T-helper 1 cell (primary cell): ENCODE measurements at places on chromosomes 7 and 10.

DNA sequence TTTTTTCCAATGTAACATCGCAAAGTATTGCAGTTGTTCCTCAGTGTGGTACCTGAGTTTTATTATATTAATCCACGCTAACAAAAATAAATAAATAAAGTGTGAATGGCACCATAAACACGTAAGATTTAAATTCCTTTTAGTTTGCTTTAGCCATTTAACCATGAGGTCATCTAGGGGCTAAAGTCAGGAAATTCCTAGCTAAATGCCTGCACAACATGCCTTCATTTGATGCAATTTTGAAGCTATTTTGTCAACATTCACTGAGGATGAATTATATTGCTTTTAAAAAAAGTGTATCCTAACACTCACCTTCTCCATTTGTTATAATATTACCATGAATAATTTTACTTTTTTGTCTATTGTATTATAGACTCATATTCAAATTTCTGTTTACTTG lies 714.4 kb downstream of the GATA3 start:
- no peak for DNase-seq

DNA sequence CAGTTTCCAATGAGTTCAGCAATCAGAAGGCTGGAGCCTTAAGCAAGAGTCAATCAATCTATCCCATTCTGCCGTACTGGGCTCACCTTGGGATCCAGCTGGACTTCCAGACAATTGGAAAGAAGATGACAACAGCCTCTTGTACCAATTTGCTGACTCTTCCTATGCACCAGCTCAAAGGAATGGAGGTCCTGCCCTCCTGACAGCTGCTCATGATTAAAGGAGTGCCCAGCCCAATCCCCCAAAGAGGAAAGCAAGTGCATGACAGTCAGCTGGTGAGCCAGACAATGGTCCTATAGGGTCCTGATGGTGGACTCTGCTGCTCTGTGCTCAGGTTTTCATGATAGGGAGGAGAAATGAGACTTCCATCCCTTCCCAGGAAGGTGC lies 25.1 kb downstream of the VSTM4 start:
- no peak for DNase-seq

- DNase-seq = no peak
These were observed 10.0 kb upstream of the DUSP5 start for GRCh38 chr10:110487411-110488331.

GRCh38 chr10:58791137-58791536 lies 278.5 kb downstream of the BICC1 start:
- no peak for DNase-seq

DNA sequence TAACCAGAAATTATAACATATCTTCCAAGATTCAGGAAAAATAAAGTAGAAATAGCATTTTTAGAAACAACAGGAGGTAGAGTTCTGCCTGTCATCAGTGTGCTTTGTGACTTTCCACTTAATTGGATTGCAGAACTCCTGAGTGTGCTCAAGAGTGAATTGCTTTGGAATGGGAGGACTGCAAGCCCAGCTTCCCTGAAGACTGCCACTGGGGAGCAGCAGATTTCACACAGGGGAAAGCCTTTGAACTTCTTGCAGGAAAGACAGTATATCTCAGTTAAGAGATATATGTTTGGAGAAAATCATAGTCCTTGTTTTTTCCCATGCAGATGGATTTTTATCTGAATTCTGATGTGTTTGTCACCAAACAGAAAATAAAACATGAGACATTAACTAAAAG lies 124.5 kb downstream of the TMEM168 start:
- DNase-seq = no peak

DNA sequence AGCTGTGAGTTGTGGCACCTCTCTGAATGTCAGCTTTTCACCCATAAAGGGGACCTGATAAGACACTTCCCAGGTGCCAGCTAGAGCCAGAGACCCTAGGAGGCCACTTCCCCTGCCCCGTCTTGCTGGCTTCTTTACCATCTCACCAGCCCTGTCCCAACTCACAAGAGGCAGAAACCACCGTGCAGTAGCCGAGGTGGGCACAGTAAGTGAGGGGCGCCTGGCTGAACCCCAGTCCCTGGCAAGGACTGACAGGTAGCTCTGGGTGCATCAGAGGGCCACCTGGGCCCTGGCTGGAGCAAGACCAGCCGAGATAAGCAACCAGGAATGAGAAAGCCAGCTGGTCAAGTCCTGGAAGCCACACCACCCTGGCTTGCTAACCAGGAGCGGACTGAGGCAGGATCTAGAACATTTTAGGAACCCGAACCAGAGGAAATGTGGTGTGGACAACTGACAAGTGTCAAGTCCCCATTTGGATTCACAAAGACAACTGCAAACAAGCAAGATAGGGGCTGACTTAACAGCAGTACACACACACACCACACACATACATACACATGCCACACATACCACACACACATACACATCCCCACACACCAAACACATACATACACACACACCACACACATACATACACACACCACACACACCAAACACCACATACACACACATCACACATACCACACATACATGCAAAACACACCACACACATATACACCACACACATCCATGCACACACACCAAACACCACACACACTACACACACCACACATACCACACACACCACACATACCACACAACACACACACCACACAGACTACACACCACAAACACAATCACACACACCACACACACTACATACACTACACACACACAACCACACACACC lies 20.8 kb downstream of the OGDHL start:
- DNase-seq = no peak

GRCh38 chr7:131385039-131385605 lies 57.4 kb downstream of the MKLN1 start:
- DNase-seq = no peak

DNA sequence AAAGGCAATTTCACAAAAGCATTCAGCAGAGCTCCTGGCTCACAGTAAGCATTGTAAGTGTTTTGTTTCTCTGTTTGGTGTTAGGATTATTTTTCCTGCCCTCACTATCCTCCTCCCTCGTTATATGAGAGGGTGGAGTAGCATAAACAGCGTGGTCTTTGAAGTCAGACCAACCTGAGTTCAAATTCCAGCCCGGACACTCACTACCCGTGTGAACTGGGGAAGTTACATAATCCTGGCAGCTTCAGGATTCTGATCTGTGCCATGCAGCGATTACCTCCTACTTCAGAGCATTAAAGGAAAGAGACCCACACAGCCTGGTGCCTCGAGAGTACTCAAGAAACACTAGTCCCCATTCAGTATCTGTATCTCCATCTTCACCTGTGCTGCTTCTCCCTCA lies 386.5 kb downstream of the INHBA start:
- DNase-seq = no peak

- no peak for DNase-seq
These were observed 32.9 kb downstream of the FAM241B start for GRCh38 chr10:69662901-69663300.

GRCh38 chr10:84084342-84084741 lies 55.0 kb upstream of the GHITM start:
- DNase-seq = no peak

- DNase-seq = no peak
These were observed 251.0 kb downstream of the DYNC1I1 start for GRCh38 chr7:96023387-96023786.

DNA sequence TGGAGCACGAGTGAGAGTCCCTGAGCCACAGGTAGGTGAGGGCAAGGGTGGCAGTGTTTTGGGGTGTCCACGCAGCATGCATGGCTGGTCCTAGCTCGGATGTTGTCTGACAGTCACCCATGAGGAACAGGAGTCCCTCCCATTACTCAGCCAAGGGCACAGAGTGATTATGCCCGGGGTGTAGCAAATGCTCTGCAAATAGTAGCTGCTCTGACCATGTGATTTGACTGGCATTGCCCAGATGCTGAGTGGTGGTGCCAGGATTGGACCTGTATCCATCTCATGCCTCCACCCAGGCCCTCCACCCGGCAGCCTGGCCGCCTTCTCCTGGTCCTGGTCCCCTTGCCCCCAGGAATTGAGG lies 150.8 kb downstream of the GRK5 start:
- no peak for DNase-seq

- no peak for DNase-seq
These were observed 52.6 kb downstream of the BRI3 start for GRCh38 chr7:98334081-98334480.

DNA sequence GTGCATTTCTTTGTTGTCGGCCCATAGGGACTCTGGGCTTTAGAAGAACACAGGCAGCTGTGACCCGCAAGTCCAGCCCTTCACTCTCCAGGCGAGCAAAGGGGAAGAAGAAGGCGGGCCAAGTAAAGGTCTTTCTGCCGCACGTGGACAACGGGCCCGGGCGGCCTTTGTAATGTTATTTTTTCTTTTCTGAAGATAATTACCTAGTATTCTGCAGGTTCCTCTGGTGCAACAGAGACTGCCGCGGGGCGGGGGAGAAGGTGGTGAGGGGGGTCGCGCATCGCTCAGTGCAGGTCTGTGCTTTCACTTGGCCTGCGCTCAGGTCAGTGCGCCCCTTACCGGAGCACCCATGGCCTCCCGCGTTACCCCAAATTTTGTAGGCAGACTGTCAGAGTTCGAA lies 7.1 kb upstream of the TBX20 start:
- DNase-seq = no peak

- no peak for DNase-seq
These were observed 92.1 kb downstream of the SIRT1 start for GRCh38 chr10:67976292-67977245.

DNA sequence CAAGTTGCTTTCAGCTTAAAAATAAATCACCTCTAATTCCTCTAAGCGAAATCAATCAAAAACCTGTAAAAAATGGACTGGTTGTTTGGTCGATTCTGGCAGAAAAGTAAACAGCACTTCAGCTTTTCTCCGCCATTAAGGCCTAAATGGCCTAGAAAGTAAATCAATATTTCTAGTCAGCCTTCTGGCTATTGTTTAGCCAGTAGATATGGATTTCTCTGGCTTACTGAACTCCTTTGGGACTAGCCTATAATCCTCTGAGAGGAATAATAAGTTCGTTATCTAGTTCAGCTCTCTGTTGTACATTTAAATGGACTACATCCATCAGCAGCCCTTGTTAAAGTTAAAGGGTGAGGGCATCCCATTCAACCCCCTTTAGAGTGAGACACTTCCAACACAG lies 400.1 kb upstream of the ETV1 start:
- DNase-seq = no peak

- DNase-seq = no peak
These were observed 90.7 kb upstream of the KIAA1217 start for GRCh38 chr10:24118246-24118645.

DNA sequence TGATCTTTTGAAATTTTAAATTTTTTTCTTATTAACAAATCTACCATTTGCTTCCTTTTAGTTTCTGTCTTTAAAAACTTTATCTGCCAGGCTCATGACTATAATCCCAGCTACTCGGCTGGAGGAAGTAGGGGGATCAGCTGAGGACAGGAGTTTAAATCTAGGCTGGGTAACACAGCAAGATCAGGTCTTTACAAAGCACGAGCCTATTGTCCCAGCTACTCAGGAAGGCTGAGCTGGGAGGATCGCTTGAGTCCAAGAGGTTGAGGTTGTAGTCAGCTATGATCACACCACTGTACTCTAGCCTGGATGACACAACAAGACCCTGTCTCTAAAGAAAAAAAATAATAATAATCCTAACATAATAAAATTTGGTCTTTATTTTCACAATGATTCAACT lies 17.5 kb downstream of the DPY19L1 start:
- DNase-seq = no peak
